ENCODE measurements at places on chromosomes 13 and 19.

DNA sequence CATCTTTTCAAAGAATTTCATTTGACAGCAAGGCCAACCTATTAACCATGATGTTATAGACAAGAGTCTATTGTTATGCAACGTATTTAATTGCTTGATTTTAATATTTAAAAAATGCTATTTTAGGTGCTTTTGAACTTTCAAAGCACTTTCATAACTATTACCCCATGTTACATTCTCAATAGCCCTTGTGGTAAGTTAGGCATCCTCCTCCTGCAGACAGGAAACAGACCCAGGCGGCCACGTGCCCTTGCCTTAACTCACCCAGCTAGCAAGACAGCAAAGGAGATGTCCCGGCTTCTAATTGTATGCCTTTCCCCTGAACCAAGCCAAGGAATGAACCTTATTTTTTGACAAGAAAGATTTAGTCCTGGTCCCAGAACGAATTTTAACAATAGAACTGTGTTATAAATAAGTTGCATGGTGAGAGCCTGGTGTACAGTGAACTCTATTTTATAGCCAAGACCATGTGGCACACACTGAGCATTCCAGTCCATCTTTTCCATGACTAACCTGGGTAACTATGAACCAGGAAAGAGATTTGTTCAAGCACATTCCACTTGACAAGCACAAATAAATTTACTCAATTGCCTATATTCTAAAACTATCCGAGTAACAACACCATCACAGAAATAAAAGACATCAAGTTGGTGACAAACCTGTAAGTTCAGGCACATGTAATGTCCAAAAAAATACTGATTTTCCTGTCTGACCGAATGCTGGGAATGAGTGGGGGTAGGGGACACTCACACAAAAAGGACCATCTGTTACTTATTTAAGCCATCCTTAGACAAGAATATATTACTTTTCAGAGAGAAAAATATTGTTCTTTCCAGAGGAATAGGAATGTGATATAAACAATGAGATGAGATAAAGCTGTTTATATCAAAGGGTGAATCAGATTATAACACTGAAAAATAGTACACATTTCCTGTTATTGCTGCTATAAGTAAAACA, 163.0 kb downstream of the EFNB2 start:
- DNase-seq: no peak

DNA sequence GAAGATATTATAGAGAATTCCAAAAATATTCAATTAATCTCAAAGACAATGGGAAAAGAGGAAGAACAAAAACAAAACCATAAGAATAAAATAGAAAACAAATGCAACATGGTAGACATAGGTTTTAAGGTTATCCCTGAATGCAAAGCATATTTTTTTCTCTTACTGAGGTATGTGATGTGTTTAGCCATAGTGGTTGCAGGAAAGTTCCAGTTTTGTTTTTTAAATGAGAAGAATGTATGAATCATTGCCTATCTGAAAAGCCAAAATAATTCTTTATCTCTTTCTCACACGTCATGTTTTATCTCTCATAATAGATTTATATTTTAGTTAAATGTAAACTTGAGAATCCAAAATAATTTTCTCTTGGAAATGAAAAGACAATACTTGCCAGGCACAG, 2591.7 kb upstream of the PCDH20 start:
- no peak for DNase-seq

GRCh38 chr19:16261584-16262368, 62.9 kb upstream of the KLF2 start:
- DNase-seq: no peak

- DNase-seq: no peak
Observed at GRCh38 chr13:101623470-101624209, 171.2 kb downstream of the ITGBL1 start.

- DNase-seq: no peak
Observed at GRCh38 chr13:80716610-80717081, 375.7 kb upstream of the SPRY2 start.

DNA sequence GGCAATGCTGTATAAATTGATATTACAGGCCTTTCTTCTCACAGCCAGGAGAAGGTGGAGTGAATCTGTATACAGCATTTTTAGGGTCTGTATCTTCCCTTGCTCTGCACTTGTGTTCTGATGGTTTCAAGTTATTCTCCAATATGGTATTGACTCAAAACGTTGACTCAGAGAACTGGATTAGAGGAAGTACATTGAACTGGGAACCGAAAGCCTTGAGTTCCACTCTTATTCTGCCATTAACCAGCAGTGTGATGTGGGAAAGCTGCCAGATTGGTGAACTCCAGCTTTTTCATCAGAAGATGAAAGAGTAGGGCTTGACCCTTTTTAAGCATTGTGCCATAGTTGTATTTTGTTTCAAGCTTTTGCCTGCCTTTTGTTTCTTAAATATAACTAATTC, 167.7 kb downstream of the SPRY2 start:
- DNase-seq: no peak

GRCh38 chr13:96947343-96947910, 46.8 kb downstream of the OXGR1 start:
- DNase-seq: no peak

- DNase-seq: no peak
Observed at GRCh38 chr13:27489456-27489855, 39.1 kb upstream of the MTIF3 start.

- peak; percentile 9 for DNase-seq
Observed at GRCh38 chr19:50669302-50670101, 20.3 kb downstream of the C19orf81 start.

DNA sequence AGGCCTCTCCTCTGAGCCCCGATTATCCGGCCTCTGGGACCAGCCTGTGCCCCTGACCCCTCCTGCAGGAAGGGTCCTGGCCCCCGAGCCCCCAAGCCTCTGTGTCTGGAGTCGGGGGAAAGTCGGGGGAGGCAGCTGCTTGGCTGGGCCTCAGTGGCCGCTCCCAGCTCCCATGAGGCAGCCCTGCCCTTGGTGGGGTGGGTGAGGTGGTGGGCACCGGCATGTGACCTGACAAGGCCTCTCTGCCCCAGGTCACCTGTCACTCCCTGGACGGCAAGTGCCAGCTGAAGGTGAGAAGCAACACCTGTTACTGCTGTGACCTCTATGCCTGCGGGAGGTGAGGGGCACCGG, 41.5 kb downstream of the TMEM255B start:
- no peak for DNase-seq

- no peak for DNase-seq
Observed at GRCh38 chr19:33385956-33386355, 12.4 kb downstream of the CEBPG start.

DNA sequence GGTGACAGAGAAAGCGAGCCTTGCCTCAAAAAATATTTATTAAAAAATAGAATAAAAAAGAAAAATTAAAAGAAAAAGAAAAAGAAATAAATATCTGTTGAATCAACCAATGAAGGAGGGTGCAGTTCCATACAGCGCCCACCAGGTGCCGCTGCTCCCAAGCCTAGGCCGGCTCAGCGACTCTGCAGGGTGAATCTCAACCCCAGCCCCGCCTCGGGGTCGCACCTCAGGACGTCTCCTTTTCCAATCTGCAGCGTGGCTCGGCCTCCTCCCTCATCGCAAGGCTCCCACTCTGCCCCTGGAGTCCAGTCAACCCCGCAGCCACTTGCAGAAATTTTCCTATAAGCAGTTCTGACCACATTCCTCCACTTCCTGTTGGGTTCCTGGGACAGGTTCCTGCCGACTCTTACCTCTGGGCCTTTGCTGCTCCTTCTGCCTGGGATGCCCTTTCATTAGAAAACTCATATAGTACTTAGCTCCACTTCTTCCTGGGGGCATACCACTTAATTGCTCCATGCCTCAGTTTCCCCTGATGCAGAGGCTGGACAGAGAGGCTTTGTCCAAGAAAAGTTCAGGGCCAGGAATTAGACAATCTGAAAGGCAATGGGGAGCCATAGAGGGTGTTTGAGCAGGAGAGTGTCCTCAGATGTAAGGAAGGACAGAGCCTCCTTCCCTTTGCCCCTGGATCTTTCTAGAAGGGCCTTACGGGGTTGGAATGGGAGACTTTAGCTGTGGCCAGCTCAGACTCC, 24.3 kb downstream of the NFILZ start:
- DNase-seq: peak; percentile 44

GRCh38 chr13:63972328-63972727, 2556.7 kb upstream of the PCDH20 start:
- DNase-seq: no peak

DNA sequence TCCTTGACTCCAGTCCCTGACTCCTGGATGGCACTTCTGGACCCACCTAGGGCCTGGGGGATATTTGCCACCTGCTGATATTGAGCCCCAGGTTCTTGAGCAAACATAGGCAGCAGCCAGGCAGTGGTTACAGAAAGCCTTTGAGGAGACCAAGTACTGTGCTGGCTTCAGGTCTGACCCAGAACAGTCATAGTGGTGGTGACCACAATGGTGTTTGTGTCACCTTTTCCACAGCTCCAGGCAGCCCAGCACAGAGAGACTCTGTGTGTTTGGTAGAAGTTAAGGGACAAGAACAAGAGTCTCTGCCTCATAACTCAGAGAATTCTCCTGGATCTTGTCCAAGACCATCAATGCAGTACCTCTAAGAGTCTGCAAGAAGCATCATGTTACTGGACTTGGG, 14.6 kb upstream of the CLC start:
- DNase-seq: no peak

GRCh38 chr13:46624821-46625220, 71.9 kb downstream of the LRCH1 start:
- no peak for DNase-seq

- DNase-seq: no peak
Observed at GRCh38 chr19:5041168-5041912, 72.4 kb downstream of the KDM4B start.

DNA sequence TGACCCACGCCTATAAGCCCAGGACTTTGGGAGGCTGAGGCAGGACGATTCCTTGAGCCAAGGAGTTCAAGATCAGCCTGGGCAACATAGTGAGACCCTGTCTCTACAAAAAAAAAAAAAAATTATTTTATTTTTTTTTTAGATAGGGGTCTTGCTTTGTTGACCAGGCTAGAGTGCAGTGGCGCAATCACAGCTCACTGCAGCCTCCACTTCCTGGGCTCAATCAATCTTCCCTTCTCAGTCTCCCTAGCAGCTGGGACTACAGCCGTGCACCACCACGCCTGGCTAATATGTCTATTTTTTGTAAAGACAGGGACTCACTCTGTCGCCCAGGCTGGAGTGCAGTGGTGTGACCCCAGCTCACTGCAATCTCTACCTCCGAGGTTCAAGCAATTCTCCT, 4.7 kb downstream of the C19orf38 start:
- DNase-seq: no peak

DNA sequence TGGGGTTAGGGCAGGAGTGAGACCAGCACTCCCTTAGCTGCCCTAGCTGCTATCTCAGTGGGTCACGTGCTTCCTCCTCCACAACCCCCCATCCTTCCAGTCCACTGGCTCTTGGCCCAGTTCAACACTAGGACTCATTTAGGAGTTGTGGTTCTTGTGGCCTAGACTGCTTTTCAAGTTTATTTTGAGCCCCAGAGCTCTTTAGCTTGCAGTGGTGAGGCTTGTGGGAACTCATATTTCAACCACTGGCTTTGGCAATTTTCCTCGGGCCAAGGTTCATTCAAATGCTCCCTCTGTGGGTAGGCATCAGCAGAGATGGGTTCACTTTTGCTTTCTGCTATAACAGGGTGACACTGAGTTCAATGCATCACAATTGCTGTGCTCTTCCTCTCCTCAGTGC, 436.2 kb upstream of the SLITRK5 start:
- no peak for DNase-seq

DNA sequence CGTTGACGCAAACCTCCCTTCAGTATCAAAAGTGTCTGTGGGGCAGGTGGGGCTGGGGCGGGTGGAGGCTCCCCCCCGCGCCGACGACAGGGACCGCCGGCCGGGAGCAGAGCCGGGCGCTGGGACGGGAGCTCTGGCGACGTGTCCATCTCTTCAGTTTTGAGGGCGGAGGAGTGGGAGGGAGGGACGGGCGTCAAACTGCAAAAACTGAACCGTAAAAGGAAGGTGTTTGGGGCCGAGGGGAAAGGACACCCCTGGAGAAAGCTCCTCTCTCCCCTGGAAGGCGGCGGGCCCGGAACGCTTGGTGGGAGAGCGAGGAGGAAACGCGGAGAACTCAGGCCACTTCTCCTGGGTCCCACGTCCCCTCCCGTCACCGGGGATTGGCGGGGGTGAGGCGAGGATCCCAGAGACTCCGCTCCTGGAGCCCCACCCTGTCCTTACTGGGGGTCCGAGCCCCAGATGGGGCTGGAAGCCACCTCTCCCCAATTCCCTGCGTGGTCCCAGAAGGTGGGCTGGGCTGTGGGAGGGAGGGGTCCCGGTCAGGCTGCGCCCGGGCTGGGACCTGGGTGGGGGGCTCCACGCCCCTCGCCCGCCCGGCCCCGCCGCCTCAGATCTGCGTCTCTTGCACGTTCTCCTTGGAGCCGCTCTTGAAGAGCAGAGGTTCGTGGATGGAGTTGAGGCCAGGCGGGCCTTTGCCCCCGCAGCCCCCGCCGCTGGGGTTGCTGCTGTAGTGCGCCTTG, 3.4 kb upstream of the ASPDH start:
- no peak for DNase-seq

GRCh38 chr19:1046836-1047695, 7.2 kb downstream of the ABCA7 start:
- DNase-seq: no peak

DNA sequence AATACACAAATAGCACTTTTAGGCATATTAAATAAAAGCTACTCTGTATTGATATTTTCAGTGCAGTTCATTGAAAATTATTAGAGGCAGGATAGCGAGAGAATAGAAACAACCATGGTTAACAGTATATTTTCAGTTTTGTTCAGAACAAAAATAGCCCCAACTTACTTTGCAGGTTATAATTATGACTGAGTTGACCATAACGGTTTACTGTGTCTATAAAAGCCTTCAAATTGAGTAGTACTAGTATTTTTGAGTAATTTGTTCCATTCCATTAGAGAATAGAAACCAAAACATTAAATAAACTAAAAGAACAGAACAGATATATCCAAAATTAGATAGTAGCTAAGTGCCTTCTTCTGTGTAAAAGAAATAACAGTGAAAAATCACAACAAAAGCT, 1108.4 kb upstream of the PCDH20 start:
- no peak for DNase-seq

- DNase-seq: peak; percentile 48
Observed at GRCh38 chr13:59643906-59644626, 519.7 kb downstream of the DIAPH3 start.

DNA sequence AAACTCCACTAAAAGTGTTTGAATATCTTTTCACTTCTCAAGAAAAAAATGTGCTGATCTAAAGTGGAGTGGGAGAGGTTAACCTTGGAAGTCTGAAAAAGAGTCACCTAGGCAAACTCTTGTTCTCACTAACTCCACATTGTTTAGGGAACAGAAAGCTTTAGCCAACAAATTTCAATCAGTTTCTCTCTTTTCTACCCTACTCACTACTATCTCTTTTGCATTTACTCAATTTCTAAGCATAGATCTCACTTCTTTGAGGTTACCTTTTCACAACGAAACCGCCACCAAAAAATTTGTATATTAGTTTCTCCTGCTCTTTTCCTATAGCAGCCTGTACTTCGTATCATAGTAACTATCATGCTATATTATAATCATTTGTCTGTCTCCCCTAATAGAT, 6.3 kb downstream of the NHLRC3 start:
- no peak for DNase-seq

GRCh38 chr19:52896431-52897137, 851 bp downstream of the ZNF320 start:
- peak; percentile 72 for DNase-seq

Data from LoVo (cell line).